ENCODE measurements at places on chromosomes 6 and 20.

GRCh38 chr6:14877758-14878157, 368.1 kb upstream of the JARID2 start:
- DNase-seq: no peak

DNA sequence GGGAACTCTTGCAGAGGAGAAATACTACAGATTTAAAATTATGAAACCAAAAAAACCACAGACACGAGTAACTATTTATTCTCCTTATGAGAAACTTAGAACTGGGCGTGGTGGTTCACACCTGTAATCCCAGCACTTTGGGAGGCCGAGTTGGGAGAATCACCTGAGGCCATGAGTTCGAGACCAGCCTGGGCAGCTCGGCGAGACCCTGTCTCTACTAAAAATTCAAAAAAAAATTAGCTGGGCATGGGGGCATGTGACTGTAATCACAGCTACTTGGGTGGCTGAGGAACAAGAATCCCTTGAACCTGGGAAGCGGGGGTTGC, 36.8 kb downstream of the SSR1 start:
- DNase-seq: no peak

GRCh38 chr6:37283268-37283667, 25.3 kb upstream of the TMEM217 start:
- DNase-seq: no peak

GRCh38 chr6:87798393-87799278, 96.6 kb upstream of the AKIRIN2 start:
- no peak for DNase-seq

DNA sequence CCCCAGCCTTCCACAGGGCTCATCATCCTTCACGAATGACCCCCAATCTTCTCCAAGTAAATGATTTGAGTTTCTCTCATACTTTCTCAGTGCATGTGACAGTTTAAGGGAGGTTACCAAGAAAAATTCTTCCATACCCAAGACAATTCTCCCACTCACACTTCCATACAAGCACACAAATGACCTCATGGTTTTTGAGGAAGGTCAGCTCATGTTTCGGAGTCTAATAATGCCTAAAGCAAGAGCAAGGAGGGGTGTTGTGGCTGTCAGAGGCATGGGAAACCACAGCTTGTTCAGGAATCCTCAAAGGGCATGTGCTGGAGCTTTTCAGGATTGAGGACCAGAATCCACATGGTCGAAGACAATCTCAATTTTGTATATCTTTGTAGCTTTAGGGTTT, 279.0 kb downstream of the MAFB start:
- DNase-seq: no peak

- peak; percentile 78 for DNase-seq
Observed at GRCh38 chr6:34696189-34696738, 303 bp downstream of the ILRUN start.

- DNase-seq: peak; percentile 93
Observed at GRCh38 chr6:20900389-20901160, 366.3 kb downstream of the CDKAL1 start.

DNA sequence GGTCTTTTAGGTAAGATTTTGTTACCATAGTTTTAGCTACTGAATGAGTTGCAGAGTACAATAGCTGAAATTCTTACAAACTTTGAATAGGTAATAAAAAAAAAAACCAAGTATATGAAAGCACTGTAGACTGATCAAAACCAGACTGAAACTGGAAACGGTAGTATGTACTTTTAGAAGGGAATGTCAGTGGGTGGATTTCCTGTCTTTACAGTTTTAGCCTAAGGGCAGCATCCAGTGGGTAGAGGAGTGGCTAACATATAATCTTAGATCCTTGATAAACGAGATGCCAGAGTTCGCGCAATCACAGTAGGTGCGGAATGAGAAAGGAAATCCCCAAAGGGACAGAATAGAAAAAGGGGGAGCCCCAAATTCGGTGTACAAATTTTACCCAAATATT, 385.9 kb upstream of the RUNX2 start:
- peak; percentile 51 for DNase-seq

DNA sequence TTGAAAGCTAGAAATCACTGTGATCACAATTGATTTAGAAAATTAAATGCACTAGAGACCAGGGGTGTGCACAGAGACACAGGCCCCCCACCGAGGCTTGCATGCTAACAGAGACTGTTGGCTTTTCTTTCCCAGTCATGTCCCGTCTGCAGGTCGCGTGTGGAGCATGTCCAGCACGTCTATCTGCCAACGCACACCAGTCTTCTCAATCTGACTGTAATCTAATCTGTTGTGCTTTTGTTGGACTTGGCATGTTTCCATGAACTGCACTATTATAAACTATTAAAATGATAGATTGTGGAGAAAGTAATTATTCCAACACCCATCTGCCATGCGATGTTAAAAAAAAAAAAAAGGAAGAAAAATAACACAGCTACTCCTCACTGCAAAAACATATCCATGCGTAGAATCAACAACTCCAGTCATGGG, 17.7 kb downstream of the MYLIP start:
- DNase-seq: peak; percentile 98

- no peak for DNase-seq
Observed at GRCh38 chr6:33203443-33204164, 851 bp upstream of the HSD17B8 start.

- no peak for DNase-seq
Observed at GRCh38 chr6:154316131-154316530, 40.5 kb downstream of the IPCEF1 start.

DNA sequence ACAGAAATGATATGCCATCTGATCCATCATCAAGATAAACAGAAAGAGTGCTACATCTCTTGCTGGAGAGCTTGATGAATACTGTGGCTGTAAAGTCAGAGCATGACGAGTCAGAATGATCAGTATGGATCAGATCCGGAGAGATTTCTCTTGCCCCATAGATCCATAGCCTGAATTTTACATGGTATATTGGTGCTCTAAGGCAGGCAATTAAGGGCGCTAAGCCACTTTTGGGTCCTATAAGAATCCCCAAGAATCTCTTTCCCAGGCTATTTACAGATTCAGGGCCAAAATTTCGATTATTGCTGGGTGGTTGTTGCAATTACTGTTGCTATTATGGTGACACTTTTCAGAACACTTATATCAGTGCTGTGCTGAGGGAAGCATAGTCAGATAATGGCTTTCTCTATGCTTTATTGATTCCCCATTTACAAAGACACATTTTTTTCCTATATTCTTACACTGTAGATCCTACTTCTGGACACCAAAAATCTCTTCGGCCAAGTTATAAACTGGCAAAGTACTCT, 94.4 kb downstream of the ADGRB3 start:
- no peak for DNase-seq

- DNase-seq: no peak
Observed at GRCh38 chr6:55998576-55998975, 123.2 kb upstream of the BMP5 start.

- no peak for DNase-seq
Observed at GRCh38 chr6:13351271-13351670, 22.9 kb upstream of the TBC1D7 start.

GRCh38 chr20:57329608-57330221, at the start of gene SPO11:
TSS of gene SPO11 (plus strand) at chr20:57329803. CDS start at chr20:57329868, 65 bp downstream.
- DNase-seq: peak; percentile 5

- DNase-seq: no peak
Observed at GRCh38 chr6:157271911-157272310, 51.4 kb downstream of the TMEM242 start.

DNA sequence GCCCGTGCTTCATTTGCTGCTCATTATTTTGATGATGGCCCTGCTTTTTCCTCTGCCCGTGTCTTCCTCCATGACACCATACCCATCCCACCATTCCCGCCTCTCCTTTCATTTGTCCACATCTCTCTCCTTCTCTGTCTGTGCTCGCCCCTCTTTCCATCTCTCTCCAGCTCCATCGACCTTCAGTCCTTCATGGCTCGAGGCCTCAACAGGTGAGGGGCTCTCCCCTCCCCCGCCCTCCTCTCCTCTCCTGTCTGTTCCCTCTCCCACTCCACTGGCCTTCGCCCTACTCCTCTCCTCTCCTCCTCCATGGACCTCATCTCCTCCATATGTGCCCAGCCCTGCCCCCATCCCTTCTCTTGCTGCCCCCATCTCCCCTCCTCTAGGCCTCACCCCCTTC, 12.1 kb upstream of the ZBTB9 start:
- DNase-seq: no peak

DNA sequence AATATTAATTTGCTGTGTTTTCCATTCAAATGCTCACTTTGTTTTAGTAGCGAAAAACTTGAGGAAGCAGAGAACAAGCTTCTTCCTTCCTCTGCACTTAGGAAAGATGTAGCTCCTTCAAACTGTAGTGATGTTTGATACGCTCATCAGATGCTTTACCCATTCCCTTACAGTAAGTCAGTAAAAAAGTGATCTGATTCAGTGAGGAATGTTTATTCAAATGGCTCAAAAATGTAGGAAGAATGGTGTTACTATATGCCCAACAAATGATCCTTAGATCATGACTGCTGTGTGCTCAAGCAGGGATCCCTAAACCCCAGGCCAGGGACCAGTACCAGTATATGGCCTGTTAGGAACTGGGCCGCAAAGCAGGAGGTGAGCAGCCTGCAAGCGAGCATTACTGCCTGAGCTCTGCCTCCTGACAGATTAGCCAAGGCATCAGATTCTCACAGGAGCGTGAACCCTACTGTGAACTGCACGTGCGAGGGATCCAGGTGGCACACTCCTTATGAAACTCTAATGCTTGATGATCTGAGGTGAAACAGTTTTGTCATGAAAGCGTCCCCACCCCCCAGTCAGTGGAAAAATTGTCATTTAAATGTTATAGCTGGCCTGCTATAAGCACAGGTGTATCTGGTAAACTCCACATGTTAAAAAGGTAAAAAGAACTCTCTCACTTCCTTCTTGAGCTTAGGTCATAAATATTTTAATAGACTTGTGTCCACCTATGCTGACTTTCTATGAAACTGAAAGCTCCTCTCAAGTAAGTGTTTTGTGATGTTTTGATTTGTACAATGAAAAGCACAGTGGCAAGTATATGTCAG, 187.2 kb downstream of the FOXC1 start:
- DNase-seq: no peak

- no peak for DNase-seq
Observed at GRCh38 chr20:19493794-19494495, 264.1 kb upstream of the RIN2 start.

GRCh38 chr6:162100096-162100495, 627.5 kb downstream of the PRKN start:
- DNase-seq: no peak

- DNase-seq: no peak
Observed at GRCh38 chr20:18926965-18927364, 113.4 kb downstream of the SCP2D1 start.

DNA sequence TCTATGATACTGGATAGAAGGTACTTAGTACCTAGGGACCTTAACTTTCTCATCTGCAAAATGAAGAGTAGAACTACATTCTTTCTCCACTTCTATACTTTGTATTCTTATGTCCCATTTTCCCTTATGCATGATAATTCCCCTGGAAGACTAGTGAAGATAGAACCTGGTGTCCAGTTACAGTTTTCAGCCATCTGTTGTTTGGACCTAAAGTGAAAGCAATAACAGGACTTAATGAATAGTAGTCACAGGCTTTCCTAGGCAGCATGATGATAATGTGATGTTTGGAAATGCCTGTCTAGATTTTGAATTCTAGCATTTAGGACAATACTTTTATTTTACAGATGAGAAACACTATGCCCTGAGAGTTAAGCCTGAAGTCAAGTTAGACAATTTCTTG, 153.8 kb downstream of the RIMS1 start:
- DNase-seq: peak; percentile 24

GRCh38 chr6:43395776-43396175, 26.3 kb upstream of the ZNF318 start:
- DNase-seq: peak; percentile 66

GRCh38 chr20:52761867-52762266, 210.3 kb upstream of the TSHZ2 start:
- DNase-seq: no peak

DNA sequence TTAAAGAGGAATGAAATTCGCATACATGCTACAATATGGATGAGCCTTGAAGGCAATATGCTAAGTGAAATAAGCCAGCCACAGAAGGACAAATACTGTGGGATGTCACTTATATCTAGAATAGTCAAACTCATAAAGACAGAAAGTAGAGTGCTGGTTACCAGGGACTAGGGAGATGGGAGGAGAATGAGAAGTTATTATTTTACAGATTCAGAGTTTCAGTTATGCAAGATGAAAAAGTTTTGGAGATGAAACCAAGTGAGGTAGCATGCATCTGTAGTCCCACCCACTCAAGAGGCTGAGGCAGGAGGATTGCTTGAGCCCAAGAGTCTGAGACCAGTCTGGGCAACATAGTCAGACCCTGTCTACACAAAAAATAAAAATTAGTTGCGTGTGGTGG, 82.5 kb upstream of the ARID1B start:
- DNase-seq: no peak

DNA sequence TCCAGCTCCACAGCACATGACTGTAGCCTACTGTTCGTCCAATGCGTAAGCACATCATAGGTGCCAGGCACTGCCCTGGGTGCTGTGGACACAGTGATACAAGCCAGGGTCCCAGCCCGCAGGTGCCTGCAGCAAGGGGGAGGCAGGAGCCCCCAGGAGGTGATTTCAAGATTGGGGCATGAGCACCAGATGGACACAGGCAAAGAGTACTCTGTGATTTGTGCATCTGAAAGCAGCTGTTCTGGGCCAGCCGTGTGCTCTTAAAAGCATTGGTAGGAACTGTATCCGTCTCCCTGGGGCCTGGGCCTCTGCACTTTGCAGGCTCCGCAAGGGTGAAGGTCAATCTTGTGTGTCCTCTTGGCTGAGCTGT, 149.8 kb downstream of the SYCP2 start:
- DNase-seq: no peak

- DNase-seq: no peak
Observed at GRCh38 chr6:157850030-157850429, 27.0 kb downstream of the SNX9 start.

DNA sequence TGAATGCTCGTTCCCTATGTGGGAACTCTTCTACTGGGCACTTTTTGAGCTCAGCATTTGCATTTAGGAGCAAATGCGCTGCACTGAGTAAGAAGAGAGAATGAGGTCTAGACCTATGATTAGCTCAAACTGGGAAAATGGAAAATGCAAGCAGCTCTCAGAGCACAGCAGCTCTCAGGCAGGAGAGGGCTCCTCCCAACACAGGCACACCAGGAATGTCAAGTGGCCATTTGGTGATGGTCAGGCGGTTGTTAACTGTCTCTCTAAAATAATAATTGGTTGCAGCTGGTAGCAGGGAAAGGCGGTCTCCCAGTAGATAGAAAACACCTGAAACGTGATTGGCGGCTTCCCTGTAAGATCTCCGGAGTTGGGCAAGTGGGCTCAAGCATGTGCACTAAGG, 162.0 kb upstream of the ECI2 start:
- DNase-seq: no peak

GRCh38 chr6:156760377-156760776, 16.8 kb upstream of the ARID1B start:
- DNase-seq: no peak
